ENCODE measurements at places on chromosomes 16 and 17. TPM values are rescaled to one million over a fixed set of nuclear protein-coding genes. Genes with fewer than 3 reads are reported as not detected.

- no peak for DNase-seq
Observed at GRCh38 chr16:28145796-28146195, 66.0 kb downstream of the XPO6 start.

- peak; percentile 60 for DNase-seq
Observed at GRCh38 chr17:81428948-81429774, 33.9 kb downstream of the BAHCC1 start.

Gene CRHR1
- not detected for total RNA-seq

Gene GABARAPL2
- total RNA-seq: 42.9 TPM

DNA sequence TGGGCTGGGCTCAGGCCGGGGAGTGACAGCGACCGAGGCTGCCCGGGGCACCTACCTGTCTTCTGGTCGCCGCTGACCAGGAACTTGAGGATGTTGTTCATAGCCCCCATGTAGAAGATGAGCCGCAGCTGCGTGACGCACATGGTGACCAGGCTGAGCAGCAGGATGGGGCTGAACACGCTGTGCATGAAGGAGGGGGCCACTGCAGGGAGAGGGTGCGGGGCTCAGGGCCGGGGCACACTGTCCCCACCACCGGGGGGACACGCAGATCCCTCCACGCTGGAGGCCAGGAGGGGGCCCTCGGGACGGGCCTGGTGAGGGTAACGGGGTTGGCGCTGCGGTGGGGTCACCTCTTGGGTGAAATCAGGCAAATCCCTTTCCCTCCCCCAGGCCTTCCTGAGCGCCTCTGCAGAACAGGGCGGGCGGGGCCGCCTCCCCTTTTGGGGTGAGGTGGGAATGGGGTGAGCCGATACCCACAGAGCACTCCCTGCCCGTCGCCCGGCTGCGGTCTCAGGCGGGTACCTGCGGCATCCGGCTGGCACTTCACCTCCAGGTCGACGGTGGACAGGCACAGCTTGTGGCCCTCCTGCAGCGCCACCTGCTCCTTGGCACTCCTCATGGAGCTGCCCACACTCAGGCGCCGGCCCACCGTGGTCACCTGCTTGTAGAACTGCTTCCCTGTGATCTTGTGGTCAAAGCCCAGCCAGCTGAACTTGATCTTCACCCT lies 28.3 kb upstream of the PITPNA start:
- DNase-seq: no peak

Gene ATPAF2
- total RNA-seq: 15.1 TPM

- DNase-seq: no peak
Observed at GRCh38 chr17:76493505-76494167, 7.6 kb downstream of the RHBDF2 start.

- no peak for DNase-seq
Observed at GRCh38 chr17:64781014-64781756, 119.1 kb upstream of the SMURF2 start.

DNA sequence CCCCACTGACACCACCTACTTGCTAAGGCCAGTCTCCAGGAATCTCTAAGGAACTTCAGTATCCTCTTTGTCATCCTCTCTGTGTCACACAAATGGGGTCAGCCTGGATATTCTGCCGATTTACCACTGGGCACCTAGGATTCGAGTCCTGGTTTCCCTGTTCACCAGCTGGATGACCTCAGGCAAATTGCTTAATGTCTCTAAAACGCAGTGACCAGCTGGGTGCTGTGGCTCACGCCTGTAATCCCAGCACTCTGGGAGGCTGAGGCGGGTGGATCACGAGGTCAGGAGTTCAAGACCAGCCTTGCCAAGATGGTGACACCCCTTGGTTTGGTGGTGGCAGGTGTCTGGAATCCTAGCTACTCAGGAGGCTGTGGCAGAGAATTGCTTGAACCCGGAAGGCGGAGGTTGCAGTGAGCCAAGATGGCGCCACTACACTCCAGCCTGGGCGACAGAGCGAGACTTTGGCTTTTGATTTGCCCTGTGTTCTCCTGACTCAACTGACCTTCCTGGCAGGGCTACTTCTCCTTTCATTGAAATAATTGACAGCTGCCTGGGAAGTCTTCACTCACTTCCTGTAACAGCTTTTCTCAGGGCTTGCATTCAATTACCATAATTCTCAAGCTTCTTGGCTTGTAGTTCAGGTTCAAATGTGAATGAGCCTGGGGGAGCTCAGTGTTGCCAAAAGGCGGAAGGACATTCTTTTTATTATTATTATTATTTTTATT lies 15.4 kb downstream of the SYCE1L start:
- peak; percentile 40 for DNase-seq

Gene OR1E1
- total RNA-seq: not detected

DNA sequence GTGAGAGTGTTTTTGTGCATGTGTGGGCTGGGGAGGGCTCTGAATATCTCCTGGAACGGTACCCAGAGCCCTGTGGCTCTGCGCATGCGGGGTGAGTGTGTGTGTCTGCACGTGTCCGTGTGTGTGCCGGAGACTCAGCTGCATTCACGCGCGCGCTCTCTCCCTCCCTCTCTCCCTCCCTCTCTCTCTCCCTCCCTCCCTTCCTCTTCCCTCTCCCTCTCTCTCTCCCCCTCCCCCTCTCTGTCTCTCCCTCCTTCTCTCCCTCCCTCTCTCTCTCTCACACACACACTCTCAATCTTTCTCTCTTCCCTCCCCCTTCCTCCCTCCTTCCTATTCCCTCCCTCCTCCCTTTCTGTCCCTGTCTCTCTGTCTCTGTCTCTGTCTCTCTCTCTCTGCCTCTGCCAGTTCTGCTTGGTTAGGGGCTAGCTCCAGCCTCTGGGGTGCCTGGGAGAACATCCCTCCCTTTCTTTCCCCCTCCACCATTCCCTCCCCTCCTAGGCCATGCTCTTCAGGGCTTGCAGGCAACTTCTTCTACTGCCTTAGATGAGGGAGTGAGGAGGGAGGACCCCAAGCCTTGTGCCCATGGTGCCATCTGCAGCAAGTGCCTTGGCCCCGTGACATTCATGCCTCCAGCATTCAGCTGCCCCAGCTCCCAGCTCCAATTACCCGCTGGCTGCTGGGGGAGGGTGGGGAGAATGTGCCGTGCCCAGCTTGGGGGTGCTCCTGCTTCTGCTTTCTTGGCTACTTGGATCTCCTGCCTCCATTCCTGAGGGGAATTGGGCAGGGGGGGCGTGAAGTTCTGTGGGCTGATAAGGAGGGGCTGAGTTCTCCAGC lies 6.4 kb downstream of the THRA start:
- peak; percentile 50 for DNase-seq

Gene CCL17
- total RNA-seq: not detected

DNA sequence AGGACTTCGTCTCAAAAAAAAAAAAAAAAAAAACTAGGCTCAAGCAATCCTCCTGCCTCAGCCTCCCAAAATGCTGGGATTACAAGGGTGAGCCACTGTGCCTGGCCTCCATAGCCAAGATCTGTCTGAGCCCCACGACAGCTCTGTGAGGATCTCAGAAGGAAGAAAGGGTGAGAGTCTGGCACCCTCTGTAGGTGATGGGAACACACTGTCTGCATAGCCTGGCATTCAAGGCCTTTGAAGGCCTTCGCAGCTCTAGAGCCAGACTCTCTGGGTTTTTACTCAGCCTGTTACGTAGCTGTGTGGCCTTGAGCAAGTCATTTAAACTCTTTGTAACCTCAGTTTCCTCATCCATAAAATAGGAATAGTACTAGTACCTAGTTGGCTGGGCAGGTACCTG lies 6.3 kb upstream of the XPO6 start:
- peak; percentile 32 for DNase-seq

GRCh38 chr17:78234261-78234865 lies 2.9 kb downstream of the TMEM235 start:
- no peak for DNase-seq

GRCh38 chr16:22971346-22971924 lies 157.5 kb downstream of the HS3ST2 start:
- DNase-seq: no peak

DNA sequence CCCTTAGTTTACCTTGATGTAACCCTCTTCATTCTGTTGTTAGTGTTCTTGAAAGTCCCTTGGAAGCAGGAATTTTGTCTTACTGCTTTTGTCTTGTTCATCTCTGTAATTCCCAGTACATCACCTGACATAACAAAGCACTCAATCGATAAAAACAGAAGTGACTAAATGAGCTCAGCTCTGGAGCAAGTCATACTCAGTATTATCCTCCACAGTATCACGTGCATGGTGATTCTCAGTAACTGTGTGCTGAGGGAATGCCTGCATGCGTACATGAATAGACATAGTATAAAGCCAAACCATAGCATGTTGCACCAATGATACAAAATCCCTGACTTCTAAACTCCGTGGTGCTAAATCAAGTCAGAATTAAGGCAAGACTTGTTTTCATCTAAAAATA lies 7.2 kb downstream of the KRT38 start:
- no peak for DNase-seq

Gene LDHD
- 4.2 TPM for total RNA-seq

DNA sequence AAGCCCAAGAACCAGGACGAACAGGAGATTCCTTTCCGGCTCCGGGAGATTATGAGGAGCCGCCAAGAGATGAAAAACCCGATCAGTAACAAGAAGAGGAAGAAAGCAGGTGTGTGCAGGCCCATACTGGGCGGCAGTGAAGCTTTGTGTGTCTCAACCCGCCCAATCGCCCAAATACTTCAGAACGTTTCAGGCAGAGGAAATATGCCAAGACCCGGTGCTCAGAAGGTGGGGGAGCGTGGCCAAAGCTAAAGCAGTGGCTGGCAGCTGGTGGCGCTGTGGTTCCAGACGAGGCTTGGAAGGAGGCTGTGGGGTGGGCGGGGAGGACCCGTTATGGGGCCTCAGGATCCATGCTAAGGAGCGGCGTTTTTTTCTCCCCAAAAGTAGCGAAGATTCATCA lies 1.2 kb downstream of the CCDC137 start:
- no peak for DNase-seq

GRCh38 chr17:49776551-49777300 lies 11.8 kb upstream of the KAT7 start:
- no peak for DNase-seq

DNA sequence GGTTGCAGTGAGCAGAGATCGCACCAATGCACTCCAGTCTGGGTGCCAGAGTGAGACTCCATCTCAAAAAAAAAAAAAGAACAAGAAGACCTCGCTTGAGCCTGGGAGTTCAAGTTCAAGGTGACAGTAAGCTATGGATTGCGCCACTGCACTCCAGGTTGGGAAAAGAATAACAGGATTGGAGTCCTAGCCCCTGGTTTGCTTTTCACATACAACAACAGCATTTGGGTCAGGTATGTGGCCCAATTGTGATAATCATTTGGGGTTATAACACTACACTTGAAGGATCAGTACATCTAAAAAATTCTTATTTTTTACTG lies 3.4 kb upstream of the SEPHS2 start:
- no peak for DNase-seq

GRCh38 chr17:41635121-41636097 lies 11.0 kb upstream of the KRT17 start:
- no peak for DNase-seq

Gene TBC1D3
- total RNA-seq: not detected

Gene C16orf46
- total RNA-seq: 1.7 TPM

DNA sequence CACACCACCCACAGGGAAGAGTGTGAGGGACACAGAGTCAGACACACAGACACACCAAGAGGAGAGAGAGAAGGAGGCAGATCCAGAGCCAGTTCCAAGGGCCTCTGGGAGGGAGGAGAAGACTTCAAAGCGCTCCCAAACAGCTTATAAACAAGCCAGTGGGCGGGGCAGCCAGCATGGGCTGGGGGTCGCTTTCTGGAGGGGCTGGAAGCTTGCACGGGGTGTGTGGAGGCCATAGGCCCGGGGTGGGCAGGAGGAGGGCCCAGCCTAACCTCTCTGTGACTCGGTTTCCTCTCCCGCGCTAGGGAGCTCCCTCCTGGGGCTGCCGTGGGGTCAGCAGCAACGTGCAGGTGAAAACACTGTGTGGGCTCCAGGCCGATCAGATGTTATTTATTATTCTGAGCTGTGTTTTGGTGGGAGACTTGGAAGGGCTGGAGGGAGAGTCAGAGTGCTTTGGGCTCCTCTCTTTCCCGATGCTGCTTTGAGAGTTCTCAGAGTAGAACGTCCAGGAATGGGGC lies 2.5 kb upstream of the WFIKKN2 start:
- no peak for DNase-seq

GRCh38 chr16:84459941-84460405 lies 44.5 kb downstream of the MEAK7 start:
- DNase-seq: no peak

GRCh38 chr16:85301231-85301630 lies 189.0 kb upstream of the CIBAR2 start:
- no peak for DNase-seq

DNA sequence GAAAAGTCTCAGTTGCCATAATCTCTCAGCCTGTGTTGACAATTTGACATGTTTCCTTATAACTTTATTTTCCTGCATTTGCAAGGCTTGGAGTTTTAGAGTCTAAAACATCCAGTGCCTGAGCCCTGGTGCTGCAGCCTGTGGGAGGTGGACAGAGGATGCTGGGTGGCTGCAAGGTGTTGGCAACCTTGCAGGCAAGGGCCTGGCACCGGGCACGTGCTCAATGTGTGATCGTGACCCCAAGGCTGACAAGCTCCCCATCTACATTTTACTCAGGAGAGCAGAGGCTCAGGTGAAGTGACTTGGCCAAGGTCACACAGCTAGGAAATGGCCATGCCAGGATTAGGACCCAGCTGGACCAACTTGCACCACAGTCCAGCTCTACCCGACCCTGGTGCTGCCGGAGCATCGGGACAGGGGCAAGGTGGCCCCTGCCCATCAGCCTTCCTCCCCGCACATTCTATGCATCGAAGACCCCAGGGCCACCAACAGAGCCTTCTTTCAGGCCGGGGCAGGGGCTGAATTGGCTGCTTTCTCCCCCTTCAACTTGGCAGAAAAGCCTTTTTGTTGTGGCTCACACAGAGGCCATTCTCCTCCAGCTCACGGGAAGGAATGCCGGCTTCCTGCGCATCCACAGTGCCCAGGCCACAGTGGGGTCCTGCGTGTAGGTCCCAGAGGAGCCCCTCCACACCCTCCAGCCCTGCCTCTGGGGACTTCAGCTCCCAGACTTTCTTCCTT lies 23.1 kb downstream of the MMP15 start:
- DNase-seq: no peak

Gene KRT27
- not detected for total RNA-seq

Gene COX6A2
- total RNA-seq: not detected

- no peak for DNase-seq
Observed at GRCh38 chr17:40310882-40311391, 2.0 kb downstream of the RARA start.

DNA sequence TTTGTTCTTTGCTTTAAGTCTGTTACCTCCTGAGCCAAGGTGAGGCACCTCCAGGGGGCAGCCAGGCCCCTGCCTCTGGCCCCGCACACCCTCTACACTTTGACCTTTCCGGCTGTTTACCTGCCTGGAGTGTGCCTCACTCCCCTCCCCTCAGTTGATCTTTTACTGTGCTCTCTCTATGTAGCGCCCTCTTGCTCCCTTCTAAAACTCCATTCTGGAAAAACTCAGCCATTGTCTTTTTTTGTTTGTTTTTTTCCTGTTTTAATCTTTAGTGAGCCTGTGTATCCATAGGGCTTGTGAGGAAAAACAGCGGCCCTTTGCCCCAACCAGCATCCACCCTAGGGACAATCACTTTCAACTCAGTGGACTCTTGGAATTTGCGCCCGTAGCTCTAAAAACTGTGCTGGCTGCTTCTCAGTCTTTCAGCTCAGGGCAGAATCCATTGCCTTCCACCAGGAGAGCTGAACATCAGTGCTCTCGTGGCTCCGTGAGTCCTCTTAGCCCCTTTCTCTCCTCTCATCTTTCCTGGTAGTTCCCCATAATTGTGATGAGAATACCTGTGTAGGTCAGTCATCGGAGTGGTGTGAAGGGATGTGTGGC lies 4.3 kb downstream of the AMDHD2 start:
- DNase-seq: no peak

Gene DNAH17
- 0.35 TPM for total RNA-seq

Measured in renal cortical epithelial cell (primary cell).